ENCODE measurements at places on chromosomes 4 and X. TPM values are rescaled to one million over a fixed set of nuclear protein-coding genes. Genes with fewer than 3 reads are reported as not detected.

Gene XAGE1A
- total RNA-seq = not detected

Gene SPATA4
- total RNA-seq = not detected

Gene PABPC1L2B
- total RNA-seq = not detected

Gene PRKG2
- 0.24 TPM for total RNA-seq

Gene OTC
- total RNA-seq = 1.4 TPM

Gene NLRP2B
- total RNA-seq = 0.16 TPM

Gene RAB39B
- total RNA-seq = 0.72 TPM

- no peak for DNase-seq
Measured at GRCh38 chr4:37825968-37826294, 555 bp upstream of the PGM2 start.

- DNase-seq = no peak
Measured at GRCh38 chr4:173246719-173247118, 78.1 kb downstream of the GALNT7 start.

GRCh38 chr4:112560084-112560483, 44.1 kb upstream of the NEUROG2 start:
- DNase-seq = no peak

- no peak for DNase-seq
Measured at GRCh38 chr4:13970349-13970748, 342.8 kb upstream of the BOD1L1 start.

GRCh38 chr4:79402332-79402851, 5.6 kb downstream of the GK2 start:
- DNase-seq = no peak

- no peak for DNase-seq
Measured at GRCh38 chr4:151475035-151475714, 66.2 kb downstream of the FHIP1A start.

GRCh38 chr4:723751-724530, 18.3 kb downstream of the PCGF3 start:
- DNase-seq = no peak

GRCh38 chr4:70849291-70849690, 9.6 kb upstream of the GRSF1 start:
- DNase-seq = no peak

- DNase-seq = no peak
Measured at GRCh38 chr4:11428231-11428898, at the start of gene HS3ST1. Gene HS3ST1, minus strand, starts transcription at chr4:11428894. Its CDS starts 28,889 bp downstream, at chr4:11400005.

DNA sequence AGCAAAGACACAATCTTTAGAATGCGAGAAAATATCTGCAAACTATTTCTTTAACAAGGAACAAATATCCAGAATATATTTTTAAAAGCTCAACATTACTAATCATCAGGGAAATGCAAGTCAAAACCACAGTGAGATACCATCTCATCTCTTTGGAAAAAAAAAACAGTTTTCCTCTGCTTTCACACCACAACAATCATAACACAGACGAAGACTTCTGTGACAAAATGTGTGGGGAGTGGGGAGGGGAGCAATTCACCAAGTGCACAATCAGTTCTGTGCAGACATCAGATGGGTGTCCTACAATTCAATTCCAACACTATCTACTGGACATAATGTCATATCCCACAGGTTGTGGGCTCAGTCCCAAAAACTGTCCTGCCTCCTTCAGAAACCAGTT, 293.2 kb upstream of the SLC7A11 start:
- DNase-seq = no peak

GRCh38 chr4:163165217-163166017, 1.3 kb downstream of the NAF1 start:
- DNase-seq = no peak

DNA sequence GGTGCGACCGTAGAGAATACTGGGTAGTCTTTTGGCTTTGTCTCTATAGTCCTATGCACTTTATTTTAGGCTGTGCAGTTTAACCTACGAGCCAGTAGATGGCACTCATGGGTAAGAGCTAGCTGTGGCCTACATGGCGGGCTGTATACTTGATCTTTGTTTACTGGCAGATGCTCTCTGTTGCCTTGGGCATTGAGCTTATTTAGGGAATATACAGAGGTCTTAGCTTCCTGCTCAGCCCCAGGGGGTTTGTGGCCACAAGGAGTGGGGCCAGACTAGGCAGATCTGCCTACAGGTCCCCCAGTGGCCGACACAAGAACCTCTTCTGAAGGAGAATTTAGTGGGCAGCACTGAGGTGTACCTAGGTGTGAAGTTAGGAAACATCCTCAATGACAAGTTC, 227.6 kb upstream of the HDX start:
- DNase-seq = no peak

Measured in aorta (tissue), 5 donors.